NCI-H1694 treated with DMSO at 0.1 percent for 48 hours (cell line): ENCODE measurements at places on chromosomes 6 and 20.

- DNase-seq = no peak
Observed at GRCh38 chr6:83883240-83883639, 23.8 kb downstream of the CYB5R4 start.

DNA sequence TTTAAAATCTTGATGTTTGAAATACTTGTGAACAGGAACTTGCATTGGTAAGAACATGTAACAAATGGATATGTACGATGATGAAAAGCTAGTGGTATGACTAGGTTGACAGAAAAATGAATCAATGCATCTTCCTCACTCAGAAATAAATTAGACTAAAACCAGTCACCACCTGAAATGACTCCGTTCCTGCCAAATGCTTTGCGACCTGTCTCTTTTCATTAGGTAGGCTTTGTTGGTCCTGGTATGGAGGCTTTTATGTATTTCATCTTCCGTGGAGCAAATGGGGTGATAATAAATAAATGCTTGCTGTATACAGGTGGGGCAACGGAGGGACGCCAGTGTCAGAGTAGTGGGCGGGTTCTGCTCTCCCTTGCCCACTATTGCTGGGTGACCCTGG, 17.1 kb upstream of the ULBP3 start:
- DNase-seq = no peak

DNA sequence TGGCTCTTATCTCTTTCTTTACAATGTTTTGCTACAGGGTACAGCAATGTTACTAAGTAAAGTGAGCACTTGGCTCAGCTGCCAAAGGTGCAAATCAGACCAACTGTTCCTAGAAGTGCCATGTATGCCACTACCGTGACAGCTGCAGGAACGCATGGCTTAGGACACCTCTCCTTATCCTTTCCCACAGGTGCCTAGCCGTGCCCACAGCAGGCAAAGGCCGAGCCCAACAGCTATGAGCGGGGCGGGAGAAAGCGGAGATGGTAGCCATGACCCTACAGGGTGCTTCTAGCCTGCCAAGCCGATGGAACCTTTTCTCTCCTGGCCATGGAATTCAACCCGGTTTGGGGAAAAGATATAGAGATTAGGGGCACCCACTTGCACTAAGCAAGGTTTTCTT, 97.1 kb downstream of the FAXC start:
- no peak for DNase-seq

DNA sequence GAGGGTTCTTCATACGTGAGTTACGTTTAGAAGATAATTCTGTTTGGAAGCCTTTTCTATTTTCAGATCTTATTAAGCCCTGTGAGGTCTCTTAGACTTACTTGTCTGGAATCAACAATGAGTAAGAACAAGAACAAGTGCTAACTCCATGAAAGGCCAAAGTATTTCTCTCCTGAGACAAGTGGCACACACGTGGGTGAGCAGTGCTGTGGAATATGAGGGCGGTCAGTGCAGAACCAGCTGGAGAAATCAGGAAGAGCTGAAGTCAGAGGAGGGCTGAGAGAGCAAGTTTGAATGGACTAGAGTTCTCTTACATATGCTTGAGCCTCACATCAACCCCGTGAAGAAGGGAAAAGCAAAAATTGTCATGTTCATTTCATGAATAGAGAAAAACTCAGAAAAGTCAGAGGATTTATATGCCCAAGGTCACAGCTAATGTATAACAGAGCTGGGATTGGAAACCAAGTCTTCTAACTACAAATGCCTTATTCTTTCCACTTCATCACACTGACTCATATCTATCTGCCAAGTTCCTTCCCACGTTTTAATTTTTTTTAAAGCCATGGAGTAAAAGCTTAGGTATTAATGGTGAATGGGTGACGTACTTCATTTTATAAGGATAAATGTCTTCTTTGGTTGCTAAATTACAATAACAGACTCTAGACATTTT, 201.3 kb upstream of the DTNBP1 start:
- DNase-seq = no peak

DNA sequence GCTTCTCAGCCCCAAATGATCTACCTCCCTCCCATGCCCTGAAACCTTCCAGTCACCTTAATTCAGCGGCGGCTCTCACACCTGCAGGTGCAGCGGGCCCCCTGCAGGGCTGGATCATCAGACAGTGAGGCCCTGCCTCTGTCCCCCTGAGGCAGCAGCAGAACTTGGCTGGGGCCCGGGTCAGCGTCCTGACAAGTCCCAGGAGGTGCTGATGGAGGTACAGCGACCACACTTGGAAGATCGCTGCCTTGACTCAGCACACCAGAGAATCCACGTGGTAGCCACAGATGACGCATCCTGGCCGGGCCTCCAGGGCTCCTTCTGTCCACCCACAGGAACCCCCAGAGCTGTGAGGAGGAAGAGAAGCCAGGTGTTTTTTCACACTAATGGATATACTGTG, 116.4 kb upstream of the THBS2 start:
- no peak for DNase-seq

- DNase-seq = no peak
Observed at GRCh38 chr20:34689486-34689885, 12.6 kb upstream of the PIGU start.

DNA sequence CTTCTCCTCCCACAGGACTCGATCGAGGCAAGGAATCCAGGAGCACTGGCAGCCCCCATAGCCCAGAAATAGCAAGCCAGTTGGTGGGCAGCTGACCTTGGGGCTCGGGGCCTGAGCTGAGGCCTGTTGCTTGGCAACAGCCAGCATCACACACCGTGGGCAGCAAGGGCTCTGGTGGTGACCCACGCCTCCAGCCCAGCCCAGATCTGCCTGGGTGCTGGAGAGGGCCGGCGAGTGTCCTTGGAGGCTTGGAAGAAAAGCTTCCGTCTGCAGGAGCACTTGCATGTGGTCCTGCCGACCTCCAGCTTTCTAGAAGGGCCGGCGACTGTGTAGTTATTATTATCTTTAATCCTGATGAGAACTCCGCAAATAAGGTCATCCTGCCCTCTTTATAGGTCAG, 67.3 kb downstream of the STK35 start:
- DNase-seq = no peak
